ENCODE measurements at places on chromosomes 2 and 18. TPM values are rescaled to one million over a fixed set of nuclear protein-coding genes. Genes with fewer than 3 reads are reported as not detected.

Gene ITSN2
- 102 TPM for total RNA-seq

Gene HOXD10
- 0.49 TPM for total RNA-seq

Gene APLF
- 8.1 TPM for total RNA-seq

Gene LDLRAD4
- 24.7 TPM for total RNA-seq

Gene GMPPA
- 27.0 TPM for total RNA-seq

Gene TBR1
- not detected for total RNA-seq

Gene LINC00305
- total RNA-seq = not detected

Gene DLGAP1
- total RNA-seq = 3.7 TPM

Gene LANCL1
- total RNA-seq = 17.0 TPM

Gene RIT2
- not detected for total RNA-seq

Gene ITGA6
- total RNA-seq = 414 TPM

Gene NEU2
- not detected for total RNA-seq

Gene PDK1
- 4.7 TPM for total RNA-seq

Gene ODC1
- total RNA-seq = 66.4 TPM

Gene B4GALT6
- 7.0 TPM for total RNA-seq

Gene MOGAT1
- total RNA-seq = not detected

Gene FBLN7
- 4.4 TPM for total RNA-seq

Gene CPLX4
- not detected for total RNA-seq

Gene DCDC2C
- not detected for total RNA-seq

Gene C2orf78
- total RNA-seq = not detected

Gene RIOK3
- 45.3 TPM for total RNA-seq

Gene DUSP19
- 1.8 TPM for total RNA-seq

Gene FBXO36
- total RNA-seq = 1.5 TPM

Gene ZNF385B
- total RNA-seq = not detected
